ENCODE measurements at places on chromosomes 6 and 20. TPM values are rescaled to one million over a fixed set of nuclear protein-coding genes. Genes with fewer than 3 reads are reported as not detected.

Gene WFDC12
- total RNA-seq: 0.28 TPM

Gene ASIP
- not detected for total RNA-seq

Gene TREML2
- total RNA-seq: not detected

Gene BPIFB1
- total RNA-seq: not detected

Gene CTAGE9
- not detected for total RNA-seq

Gene PLCB4
- 7.1 TPM for total RNA-seq

Gene SLC17A3
- total RNA-seq: not detected

Gene ECT2L
- total RNA-seq: not detected

Gene RAMACL
- total RNA-seq: 0.38 TPM

Gene CTSZ
- total RNA-seq: 156 TPM

Gene TCF15
- not detected for total RNA-seq

Gene SLC17A9
- 7.9 TPM for total RNA-seq

Gene MEP1A
- not detected for total RNA-seq

Gene TMEM200A
- 124 TPM for total RNA-seq

Gene CST1
- total RNA-seq: 13.2 TPM

Gene RIPPLY2
- total RNA-seq: not detected

Gene ZC2HC1B
- not detected for total RNA-seq

Gene SCAF8
- 25.7 TPM for total RNA-seq

Gene ADTRP
- 1.1 TPM for total RNA-seq

Gene KCNK16
- not detected for total RNA-seq

Gene AKAP12
- total RNA-seq: 198 TPM

Gene ZNF165
- total RNA-seq: 0.38 TPM

Gene SAMD3
- 28.8 TPM for total RNA-seq

Gene LY6G6D
- not detected for total RNA-seq

Gene DCDC2
- 1.7 TPM for total RNA-seq

Gene JPH2
- 0.96 TPM for total RNA-seq

Gene TULP1
- total RNA-seq: not detected

Gene TINAG
- total RNA-seq: not detected

Gene TUBB2A
- total RNA-seq: 106 TPM

Gene CYP39A1
- total RNA-seq: under 0.01 TPM

Gene SYCP2L
- total RNA-seq: not detected

Gene SRMS
- not detected for total RNA-seq

Gene LGSN
- total RNA-seq: under 0.01 TPM

Gene KIF25
- total RNA-seq: 2.0 TPM

Gene CST5
- not detected for total RNA-seq
